ENCODE measurements at places on chromosomes 5 and 9.

- no peak overlapping the region for H3K4me3 ChIP-seq
- H3K27me3 ChIP-seq, result no peaks in the 10 kb centered on the region
- no peaks in the 10 kb centered on the region for H3K36me3 ChIP-seq
- no peak overlapping the region for H3K27ac ChIP-seq
- DNase-seq, result peak; percentile 62
Observed at GRCh38 chr5:136425921-136426320, 60.6 kb upstream of the TRPC7 start.

- H3K4me1 ChIP-seq, result no peaks in the 10 kb centered on the region
- H3K27me3 ChIP-seq, result no peaks in the 10 kb centered on the region
- no peak overlapping the region for H3K4me3 ChIP-seq
- H3K27ac ChIP-seq, result no peak overlapping the region
Observed at GRCh38 chr9:88370346-88370745, 17.9 kb upstream of the SPIN1 start.

- no peak for DNase-seq
- H3K4me1 ChIP-seq, result peaks cover 13% of the 10 kb centered on the region
- peak overlapping the region; percentile 21 for H3K27ac ChIP-seq
- no peaks in the 10 kb centered on the region for H3K36me3 ChIP-seq
Observed at GRCh38 chr5:172758077-172758833, 12.7 kb downstream of the DUSP1 start.

GRCh38 chr9:38423973-38424843 lies at the start of gene IGFBPL1:
TSS of gene IGFBPL1 (minus strand) at chr9:38424454. CDS start at chr9:38424424, 30 bp downstream.
- DNase-seq, result no peak
- peak within 1 kb of the TSS; percentile 49 for H3K4me3 ChIP-seq
- peaks cover 12% of the 10 kb centered on the region for H3K4me1 ChIP-seq
- no peaks in the 10 kb centered on the region for H3K36me3 ChIP-seq
- peaks cover 52% of the 10 kb centered on the region for H3K27me3 ChIP-seq

DNA sequence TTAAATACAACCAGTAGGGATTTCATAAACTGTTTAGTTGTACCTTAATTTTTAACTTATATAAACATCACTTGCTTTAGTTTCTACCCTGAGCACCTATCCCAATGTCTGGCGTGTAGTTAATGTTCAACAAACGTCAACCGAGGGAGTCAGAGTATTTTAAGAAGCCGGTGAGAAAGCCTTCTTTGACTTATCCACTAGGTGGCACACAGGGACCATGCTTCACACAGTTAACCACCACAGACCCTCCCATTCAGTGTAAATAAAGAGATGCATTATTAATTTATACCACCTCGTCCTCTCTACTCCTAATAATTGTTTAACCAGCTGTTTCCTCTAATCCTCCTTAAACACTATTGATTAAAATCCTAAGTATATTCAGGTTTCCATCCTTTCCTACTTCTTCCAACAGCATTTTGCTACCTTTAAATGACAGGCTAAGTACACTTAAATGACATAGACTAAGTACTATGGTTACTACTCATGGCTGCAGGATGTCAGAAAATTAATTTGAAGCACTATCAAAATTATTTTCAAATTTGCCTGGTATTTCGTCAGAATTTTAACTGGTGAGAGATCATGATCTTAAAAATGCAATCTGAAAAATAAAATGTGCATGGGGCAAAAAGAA lies 2.3 kb downstream of the HAPLN1 start:
- H3K4me1 ChIP-seq, result peaks cover 18% of the 10 kb centered on the region
- H3K4me3 ChIP-seq, result no peak overlapping the region
- H3K27me3 ChIP-seq, result peaks cover 19% of the 10 kb centered on the region
- H3K27ac ChIP-seq, result no peak overlapping the region

Measured in esophagus muscularis mucosa (tissue), 4 donors.